DMS 273 treated with DMSO at 0.1 percent for 48 hours (cell line): ENCODE measurements at places on chromosomes 1 and 21.

DNA sequence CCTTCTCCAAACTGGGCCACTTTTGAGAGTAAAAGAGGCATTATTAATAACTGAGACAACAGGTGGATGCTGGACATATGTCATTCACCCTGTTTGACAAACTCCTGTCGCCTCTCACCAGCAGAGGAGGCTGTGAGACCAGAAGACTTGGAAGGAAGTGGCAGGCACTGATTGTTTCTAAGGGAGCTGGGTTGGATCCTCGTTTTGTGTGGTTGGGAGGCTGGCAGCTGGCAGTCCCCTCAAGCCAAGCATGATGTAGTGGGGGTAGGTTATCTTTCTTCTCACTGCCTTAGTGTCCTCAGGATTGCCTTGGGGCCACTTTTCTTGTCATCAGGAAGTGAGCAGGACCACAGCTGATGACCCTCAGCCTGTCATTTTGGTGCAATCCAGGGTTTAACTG lies 86.5 kb upstream of the KCNJ15 start:
- DNase-seq = no peak

GRCh38 chr1:224256640-224257039 lies 73.3 kb downstream of the NVL start:
- DNase-seq = no peak

DNA sequence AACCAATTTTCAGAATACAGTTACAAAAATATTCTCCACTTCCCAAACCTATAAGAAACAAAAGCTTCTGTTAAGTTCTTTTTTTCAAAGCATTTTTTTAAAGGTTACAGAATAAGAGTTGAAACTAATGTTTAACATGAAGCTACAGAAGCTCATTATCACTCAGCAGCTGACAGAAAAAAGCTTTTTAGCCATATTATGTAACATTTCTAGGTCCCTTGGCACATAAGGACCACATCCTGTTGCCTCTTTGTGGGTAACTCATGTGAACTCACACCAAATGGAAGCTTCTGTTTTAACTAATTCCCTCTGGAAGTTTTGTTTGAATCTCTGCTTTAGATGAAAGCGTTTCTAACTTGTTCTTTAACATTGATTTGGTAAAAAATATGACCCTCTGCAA lies 242.5 kb upstream of the TMPRSS15 start:
- DNase-seq = no peak

DNA sequence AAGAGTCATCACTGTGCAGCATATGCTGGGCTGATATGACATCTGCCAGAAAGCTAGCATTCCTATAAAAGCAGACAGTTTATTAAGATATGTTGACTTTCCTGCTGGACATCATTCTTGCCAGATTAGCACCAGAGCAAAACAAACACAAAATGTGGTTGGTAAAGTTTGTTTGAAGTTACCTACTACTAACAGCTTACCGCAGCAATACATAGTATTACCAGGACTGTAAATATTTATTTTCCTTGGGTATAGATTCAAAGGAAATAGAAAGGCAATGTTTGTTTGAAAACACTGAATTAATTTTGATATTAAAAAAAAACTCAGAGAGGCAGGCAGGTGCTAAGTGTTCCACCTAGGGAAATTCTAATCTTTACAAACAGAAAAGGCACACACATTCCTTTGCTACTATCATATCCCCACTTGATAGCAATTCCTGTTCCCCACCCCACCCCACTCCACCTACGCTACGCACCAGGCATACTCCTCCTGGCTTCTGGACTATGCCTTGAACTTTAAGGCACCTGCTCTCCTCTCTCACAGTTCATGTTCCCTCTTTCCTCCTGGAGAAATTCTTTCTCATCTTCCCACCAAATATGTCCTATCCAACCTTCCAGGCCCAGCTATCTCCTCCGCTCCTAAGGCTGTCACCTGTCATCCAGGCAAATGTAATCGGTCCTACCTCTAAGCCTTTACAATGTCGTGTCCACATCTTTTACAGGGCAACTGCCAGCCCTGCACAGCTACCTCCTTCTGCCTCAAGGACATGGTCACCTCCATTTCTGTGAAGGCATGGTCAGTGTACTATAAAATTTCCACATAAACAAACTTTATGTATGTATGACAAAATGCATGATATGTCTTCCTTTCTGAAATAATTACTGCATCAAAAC lies 34.7 kb downstream of the PTPN14 start:
- no peak for DNase-seq

DNA sequence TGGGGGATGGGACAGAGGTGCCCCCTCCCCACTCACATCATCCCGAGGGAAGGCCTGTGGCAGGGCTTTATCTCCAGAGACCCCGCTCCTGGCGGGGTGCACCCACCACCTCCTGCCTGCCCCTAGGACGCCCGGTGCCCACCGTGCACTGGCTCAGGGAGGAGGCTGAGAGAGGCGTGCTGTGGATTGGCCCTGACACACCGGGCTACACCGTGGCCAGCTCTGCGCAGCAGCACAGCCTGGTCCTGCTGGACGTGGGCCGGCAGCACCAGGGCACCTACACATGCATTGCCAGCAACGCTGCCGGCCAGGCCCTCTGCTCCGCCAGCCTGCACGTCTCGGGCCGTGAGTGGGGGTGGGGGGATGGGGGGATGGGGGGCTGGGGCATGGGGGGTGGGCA lies 71.7 kb downstream of the TRIM11 start:
- DNase-seq = no peak

DNA sequence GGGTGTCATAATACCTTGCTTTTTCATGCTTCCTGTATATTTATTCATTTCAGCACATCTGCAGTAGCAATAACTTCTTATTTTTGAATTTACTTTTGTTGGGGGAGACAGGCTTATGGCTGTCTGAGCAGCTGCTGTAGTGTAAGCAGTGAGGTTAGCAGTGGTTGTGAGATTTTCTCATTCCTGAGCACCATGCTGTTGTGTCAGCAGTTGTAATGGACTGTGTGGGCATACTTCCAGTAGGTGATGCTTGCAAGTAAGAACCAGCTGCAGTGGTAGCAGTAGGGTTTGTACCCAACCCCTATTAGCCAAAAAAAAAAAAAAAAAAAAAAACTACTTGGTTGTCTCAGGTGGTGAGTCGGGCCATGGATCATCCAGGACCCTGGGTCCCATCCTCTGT lies 311.6 kb downstream of the NUF2 start:
- DNase-seq = no peak

GRCh38 chr1:94199398-94199797 lies 38.0 kb downstream of the ARHGAP29 start:
- DNase-seq = no peak

- no peak for DNase-seq
Observed at GRCh38 chr1:214503553-214503952, 47.8 kb downstream of the PTPN14 start.

DNA sequence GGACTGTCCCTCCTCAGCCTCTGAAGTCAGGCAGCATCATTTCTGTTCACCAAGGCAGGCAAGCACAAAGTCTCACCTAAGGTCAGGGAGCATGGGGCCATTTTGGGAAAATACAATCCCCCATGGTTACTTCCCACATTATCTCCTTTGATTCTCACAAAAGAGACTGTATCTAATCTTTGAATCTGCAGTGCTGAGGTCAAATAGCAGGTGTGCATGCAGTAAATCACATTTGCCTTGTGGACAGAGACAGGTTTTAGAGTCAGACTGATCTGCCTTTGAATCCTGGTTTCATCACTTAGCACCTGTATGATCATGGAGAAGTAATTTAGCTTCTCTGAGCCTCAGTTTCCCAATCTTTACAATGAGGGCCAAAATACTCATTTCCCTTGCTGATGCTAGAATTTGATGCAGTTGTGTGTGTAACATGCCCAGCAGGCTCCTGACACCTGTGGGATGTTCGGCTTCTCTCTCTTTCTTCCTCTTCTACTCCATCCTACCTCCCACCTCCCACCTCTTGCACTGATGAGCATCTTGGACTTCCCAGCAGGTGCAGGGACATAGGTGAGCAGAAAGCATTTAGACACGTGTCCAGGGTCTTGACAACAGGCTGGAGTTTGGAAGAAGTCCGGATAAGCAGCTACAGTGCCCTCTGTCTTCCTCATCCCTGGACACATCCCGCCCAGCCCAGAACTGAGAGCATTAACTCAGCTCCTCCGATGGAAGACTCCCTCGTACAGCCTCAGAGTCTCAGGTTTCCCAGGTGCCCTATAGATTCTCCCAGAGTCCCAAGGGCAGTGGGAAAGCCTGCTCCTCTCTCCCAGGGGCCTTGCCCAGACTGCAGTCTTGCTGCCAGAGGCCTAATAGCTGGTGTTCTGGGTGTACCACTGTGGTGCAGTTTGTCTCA lies 18.9 kb downstream of the NENF start:
- DNase-seq = no peak
